ENCODE measurements at places on chromosomes 11 and 22.
A peak's percentile ranks its signal among the peaks of the same experiment; 100 is the strongest.

- no peak for DNase-seq
Measured at GRCh38 chr11:12303421-12304149, 73.8 kb upstream of the PARVA start.

GRCh38 chr11:19929147-19929546, 216.5 kb downstream of the NAV2 start:
- DNase-seq: no peak

DNA sequence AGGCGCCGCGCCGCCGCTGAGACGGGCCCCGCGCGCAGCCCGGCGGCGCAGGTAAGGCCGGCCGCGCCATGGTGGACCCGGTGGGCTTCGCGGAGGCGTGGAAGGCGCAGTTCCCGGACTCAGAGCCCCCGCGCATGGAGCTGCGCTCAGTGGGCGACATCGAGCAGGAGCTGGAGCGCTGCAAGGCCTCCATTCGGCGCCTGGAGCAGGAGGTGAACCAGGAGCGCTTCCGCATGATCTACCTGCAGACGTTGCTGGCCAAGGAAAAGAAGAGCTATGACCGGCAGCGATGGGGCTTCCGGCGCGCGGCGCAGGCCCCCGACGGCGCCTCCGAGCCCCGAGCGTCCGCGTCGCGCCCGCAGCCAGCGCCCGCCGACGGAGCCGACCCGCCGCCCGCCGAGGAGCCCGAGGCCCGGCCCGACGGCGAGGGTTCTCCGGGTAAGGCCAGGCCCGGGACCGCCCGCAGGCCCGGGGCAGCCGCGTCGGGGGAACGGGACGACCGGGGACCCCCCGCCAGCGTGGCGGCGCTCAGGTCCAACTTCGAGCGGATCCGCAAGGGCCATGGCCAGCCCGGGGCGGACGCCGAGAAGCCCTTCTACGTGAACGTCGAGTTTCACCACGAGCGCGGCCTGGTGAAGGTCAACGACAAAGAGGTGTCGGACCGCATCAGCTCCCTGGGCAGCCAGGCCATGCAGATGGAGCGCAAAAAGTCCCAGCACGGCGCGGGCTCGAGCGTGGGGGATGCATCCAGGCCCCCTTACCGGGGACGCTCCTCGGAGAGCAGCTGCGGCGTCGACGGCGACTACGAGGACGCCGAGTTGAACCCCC, 798 bp downstream of the BCR start:
- peak; percentile 64 for DNase-seq

GRCh38 chr11:47992959-47993820, 12.8 kb downstream of the PTPRJ start:
- DNase-seq: no peak

DNA sequence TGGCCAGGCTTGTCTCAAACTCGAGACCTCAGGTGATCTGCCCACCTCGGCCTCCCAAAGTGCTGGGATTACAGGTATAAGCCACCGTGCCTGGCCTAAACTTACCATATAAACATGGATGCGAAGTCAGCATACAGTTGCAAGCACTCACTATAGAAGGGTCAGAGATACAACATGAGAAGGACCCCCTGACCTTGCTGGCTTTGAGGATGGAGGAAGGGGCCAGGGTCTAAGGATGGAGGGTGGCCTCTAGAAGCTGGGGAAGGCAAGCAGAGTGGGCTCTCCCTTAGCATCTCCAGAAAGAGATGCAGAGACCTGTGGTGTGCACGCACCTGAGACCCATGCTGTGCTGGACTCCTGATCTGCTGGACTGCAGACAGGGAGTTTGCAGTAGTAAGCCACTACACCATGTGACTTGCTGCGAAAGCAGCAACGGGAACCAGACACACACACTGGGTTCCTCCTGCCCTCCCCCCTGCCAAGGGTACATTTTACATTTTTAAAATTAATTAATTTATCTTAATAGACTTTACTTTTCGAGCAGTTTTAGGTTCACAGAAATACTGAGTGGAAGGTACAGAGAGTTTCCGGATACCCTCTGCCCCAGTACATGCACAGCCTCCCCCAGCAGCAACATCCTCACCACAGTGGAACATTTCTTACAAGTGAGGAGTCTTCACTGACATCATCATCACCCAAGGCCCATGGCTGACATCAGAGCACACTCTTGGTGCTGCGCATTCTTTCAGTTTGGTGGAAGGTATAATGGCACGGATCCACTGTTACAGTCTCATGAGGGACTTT, 170.1 kb upstream of the B3GAT1 start:
- no peak for DNase-seq
